ENCODE measurements at places on chromosomes 7 and 10.

DNA sequence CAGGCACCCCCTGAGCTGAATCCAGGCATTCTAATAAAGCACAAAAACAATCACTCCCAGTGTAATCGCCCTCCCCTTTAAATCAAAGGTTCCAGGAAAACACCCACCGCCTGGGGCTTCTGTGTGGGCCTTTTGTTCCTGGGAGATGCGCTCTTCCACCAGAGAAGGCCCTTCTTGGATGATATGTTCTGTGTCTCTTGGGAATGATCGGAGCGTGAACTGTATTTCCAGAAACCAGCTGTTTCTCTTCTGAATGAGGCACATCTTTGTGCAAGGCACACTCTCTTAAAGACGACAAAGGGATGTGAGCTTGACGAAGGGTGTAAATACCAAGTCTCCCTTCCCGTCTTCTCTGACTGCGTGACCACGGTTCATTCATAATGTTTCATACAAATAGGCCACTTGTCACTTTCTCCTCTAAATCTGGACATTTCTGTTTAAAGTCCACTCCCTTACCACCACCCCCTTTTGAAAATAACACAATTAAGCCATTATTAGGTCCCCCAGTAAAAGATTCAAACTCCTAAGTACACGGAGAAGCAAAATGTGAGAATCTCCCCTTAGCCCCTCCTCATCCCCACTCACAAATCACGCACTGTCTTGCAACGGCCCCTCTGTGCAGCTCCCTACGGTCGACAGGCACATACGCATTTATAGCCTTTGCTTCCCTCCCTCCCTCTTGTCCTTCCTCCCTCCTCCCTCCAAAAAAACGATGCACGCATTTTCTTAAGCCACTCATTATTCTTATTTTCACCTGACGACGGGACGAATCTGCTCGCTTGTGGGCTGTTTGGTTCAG, 45.6 kb upstream of the ENO4 start:
- DNase-seq = no peak

DNA sequence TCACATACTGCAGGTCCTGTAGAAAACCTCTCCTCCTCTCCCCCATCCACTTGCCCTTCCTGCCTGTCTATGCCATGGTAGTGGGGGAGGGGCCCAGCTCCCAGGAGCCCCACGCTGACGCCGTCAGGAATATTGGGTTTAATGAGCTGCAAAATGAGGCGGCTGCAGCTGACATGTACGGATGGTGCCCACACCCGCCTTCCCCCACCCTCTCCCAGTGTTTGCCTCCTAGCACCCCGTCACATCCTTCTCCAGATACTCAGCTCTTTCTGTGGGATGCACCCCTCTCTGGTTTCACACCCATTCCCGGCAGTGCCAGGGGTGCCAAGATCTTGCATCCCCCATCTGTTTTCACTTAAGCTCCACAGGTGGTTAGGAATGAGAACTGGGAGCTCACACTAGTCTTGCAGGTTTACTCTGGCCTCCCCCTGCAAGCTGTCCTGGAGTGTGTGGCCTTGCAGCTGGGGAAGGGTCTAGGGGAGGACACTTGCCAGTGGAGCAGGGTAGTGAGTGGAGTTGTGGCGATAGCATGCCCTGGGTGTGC, 26.1 kb downstream of the GBX1 start:
- no peak for DNase-seq

GRCh38 chr10:24840784-24841183, 111.6 kb downstream of the PRTFDC1 start:
- DNase-seq = no peak

GRCh38 chr7:138712652-138713051, 11.5 kb upstream of the SVOPL start:
- no peak for DNase-seq

GRCh38 chr7:132113536-132114371, 462.5 kb downstream of the PLXNA4 start:
- DNase-seq = no peak

GRCh38 chr10:49661140-49661856, 18.2 kb upstream of the C10orf53 start:
- no peak for DNase-seq

DNA sequence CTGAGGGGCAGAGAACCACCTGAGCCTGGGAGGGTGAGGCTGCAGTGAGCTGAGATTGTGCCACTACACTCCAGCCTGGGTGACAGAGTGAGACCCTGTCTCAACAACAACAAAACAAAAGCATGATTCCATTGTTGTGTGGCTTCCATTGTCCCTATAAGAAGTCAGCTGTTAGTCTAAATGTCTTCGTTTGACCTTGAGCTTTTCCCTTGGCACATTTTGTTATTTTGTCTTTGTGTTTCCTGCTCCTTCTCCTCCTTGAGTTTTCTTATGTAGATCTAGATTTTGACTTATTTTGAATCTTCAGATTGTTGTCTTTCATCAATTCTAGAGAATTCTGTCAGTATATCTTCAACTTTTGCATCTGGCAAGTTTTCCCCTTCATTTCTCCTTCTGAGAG, 13.6 kb upstream of the JAKMIP3 start:
- DNase-seq = no peak

GRCh38 chr10:119853574-119853973, 19.1 kb downstream of the MCMBP start:
- DNase-seq = no peak

DNA sequence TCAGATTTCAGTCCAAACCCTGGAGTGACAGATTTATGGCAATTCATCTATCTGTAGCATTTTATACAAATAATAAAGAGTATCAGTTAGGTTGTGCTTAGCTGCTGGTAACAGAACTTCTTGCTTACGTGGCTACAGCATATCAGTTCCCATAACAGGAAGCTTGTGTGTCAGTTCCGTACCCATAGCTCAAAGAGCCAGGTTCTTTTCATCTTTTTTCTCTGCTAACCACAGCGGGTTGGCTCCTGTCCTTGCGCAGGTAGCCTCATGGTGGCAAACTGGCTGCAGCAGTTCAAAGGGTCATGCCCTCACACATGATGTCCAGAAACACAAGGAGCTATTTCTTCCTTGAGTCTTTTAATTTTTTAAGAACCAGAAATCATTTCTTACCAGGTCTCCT, 1041.8 kb downstream of the GATA3 start:
- no peak for DNase-seq

GRCh38 chr7:139224219-139224618, 6.8 kb upstream of the UBN2 start:
- no peak for DNase-seq

- DNase-seq = no peak
Observed at GRCh38 chr7:25789701-25790640, 362.0 kb upstream of the NFE2L3 start.

GRCh38 chr7:14691034-14691433, 211.5 kb downstream of the DGKB start:
- no peak for DNase-seq

DNA sequence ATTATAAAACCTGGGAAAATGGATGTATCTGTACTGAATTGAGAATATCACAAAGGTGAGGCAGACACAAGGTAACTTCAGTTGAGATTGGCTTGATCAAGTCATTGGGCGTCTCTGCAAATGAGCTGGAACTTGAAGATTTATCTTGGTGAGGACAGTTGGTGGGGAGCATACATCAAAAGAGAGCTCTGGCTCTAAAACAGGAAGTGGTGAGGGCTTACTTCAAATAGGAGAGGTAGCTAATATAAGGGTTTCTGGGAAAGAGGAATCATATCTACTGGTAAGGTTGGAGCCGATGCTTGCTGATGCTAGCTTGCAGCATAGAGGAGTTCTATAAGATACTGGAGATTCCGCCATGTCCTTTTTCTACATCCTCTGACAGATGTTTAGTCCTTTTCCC, 39.9 kb upstream of the FGL2 start:
- DNase-seq = no peak

DNA sequence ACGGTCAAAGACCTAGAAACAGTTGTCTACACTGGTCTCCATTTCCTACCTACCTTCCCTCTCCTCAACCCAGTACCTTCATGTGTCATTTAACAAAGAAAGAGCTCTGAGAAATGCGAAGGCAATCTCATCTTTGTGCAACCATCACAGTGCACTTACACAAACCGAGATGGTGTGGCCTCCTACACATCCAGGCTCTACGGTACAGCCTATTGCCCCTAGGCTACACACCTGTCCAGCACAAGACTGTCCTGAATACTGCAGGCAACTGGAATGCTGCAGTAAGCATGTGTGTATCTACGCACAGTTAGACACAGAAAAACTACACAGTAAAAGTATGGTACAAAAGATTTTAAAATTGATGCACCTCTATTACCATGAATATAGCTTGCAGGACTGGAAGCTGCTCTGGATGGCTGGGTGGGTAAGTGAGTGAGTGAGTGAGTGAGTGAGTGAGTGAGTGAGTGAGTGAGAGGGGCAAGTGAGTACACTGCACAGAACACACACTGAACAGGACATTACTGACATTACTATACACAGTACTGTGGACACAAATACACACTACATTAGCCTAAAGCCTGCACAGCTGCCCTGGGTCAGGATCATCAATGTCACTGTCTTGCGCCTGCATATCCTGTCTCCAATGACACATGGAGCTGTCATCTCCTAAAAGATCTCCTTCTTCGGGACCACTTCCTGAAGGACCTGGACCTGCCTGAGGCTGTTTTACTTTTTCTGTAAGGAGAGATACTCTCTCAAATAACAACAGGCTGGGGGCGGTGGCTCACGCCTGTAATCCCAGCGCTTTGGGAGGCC, 18.5 kb downstream of the ITGB1 start:
- no peak for DNase-seq

- DNase-seq = no peak
Observed at GRCh38 chr10:76925636-76926405, 711.8 kb downstream of the KCNMA1 start.

DNA sequence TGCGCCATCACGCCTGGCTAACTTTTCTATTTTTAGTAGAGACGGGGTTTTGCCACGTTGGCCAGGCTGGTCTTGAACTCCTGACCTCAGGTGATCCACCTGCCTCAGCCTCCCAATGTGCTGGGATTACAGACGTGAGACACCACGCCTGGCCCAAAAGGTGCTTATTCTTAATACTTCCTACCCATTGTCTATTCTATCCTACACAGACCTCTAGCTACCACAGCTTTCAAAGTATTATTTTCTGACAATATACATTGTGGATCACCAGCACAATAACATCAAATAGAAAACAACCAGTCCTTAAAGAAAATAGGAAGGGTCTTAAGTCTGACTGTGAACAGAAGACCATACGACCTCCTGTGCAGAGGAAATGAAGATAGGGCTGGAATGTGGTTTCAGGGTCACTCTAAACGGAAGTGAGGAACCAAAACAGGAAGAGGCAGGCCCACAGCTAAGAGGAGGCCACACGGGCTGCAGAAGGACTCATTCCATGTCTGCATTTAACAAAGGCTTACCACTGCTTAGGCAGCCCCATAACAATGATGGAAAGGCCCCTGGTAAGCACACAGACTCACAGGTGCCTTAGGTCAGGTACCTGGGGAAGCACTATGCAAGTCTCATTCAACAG, 115.2 kb downstream of the ZFAND4 start:
- DNase-seq = no peak

GRCh38 chr10:62323751-62324150, 50.4 kb upstream of the ZNF365 start:
- DNase-seq = no peak

- DNase-seq = no peak
Observed at GRCh38 chr7:47453093-47454061, 128.5 kb downstream of the TNS3 start.

- no peak for DNase-seq
Observed at GRCh38 chr10:113751181-113751732, at the start of gene PLEKHS1. Gene PLEKHS1, plus strand, starts transcription at chr10:113751682. Its CDS starts 3,596 bp downstream, at chr10:113755278.

GRCh38 chr7:55060636-55061022, 41.8 kb downstream of the EGFR start:
- no peak for DNase-seq

- no peak for DNase-seq
Observed at GRCh38 chr10:102406815-102407214, 11.3 kb downstream of the NFKB2 start.
